Activated T-cell treated with anti-CD3 and anti-CD28 coated beads, Interleukin-2, amount 50 U/mL, for 48 hours (primary cell): ENCODE measurements at places on chromosomes 4 and X.

- DNase-seq = no peak
Measured at GRCh38 chr4:109739547-109739946, 9.7 kb upstream of the PLA2G12A start.

DNA sequence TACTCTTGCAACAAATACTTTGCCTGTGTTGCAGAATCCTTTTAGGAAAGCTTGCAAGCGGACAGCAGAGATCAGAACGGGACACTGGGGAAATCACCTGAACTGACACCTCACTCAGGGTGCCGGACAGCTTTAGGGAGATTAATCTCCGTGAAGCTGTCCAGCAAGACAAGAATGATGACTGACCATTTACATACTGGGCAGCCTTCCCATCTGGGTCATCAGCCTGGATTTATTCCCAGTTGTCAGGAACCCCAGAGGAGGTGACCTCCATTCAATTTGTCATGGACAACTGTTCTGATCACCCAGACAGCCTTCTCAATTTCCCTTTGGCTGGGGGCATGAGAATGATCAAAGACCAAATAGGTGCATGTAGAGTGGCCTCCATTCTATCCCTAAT lies 93.0 kb upstream of the EGFL6 start:
- no peak for DNase-seq

- no peak for DNase-seq
Measured at GRCh38 chr4:74072739-74073138, 26.3 kb downstream of the CXCL2 start.

GRCh38 chrX:640641-641040 lies 10.1 kb downstream of the SHOX start:
- DNase-seq = no peak

GRCh38 chrX:70774223-70774622 lies 134.3 kb downstream of the TEX11 start:
- no peak for DNase-seq

DNA sequence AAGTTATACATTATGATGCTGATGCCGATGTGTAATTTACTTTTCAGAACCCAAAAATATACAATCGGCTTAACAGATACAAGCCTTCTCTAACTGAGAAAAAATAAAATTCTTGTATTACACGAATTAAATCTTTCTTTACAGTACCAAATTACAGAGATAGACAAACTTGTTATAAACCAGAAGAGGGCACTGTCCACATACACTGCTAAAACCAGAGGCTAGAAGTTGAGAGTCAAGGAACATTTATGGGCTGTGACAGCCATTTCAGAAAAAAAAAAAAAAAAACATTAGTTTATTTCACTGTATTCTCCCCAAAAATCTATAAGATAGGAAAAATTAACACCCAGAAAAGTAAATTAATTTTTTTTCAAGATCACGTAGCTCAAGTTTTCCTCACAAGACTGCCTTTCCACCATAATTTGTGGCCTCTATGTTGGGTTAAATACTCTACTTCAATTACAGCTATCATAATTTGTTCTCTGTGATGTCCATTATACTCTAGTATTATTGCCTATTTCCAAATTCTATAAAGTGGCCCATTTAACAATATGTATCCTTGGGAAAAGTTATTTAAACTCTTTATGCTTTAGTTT lies 12.0 kb downstream of the EREG start:
- DNase-seq = no peak

DNA sequence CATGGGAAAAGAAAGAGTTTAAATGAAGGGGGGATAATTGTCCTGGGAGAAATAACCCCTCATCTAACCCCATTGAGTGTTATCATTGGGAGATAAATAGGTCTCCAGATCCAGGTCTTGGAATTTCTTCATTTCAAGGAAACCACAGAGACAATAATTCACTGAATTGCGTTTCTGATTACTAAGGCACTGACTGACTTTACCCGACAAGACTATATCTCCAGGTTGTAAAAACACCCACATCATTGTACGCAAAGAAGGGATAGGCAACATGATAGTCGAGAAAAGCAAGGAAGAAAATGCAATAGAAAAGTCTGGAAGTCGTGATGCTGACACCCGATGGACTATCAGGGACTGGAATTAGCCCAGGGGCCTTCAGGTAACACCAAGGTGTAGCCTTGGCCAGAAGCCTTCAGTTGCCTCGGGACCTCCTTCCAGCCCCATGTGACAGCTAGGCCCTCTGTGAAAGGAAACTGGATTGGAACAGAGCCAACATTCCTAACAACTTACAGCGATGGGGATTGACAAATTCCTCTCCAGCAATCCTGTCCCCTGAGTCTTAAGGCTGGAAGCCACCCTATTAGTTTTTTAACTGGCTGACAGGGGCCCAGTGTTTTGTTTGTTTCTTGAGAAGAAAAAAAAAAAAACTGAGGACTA lies 46.5 kb upstream of the RAB9B start:
- no peak for DNase-seq

GRCh38 chr4:3872834-3873313 lies 106.7 kb downstream of the ADRA2C start:
- DNase-seq = no peak

DNA sequence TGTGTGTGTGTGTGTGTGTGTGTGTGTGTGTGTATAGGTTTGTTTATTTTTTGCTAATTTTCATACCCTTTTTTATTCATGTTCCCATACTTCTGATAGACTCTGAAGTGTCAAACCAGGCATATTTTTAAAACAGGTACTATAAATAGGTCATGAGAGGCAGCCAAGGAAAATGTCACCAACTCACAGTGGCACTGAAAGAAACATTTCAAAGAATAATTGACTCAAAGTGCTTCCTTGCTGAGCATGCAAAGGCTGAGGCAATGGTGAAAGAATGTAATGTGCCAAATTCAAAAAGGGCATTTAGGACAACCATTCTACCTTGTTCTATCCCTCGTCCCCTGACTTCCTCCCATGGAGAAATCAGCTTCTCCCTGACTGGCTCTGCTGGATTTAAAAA lies 95.5 kb downstream of the EIF4E start:
- DNase-seq = no peak

DNA sequence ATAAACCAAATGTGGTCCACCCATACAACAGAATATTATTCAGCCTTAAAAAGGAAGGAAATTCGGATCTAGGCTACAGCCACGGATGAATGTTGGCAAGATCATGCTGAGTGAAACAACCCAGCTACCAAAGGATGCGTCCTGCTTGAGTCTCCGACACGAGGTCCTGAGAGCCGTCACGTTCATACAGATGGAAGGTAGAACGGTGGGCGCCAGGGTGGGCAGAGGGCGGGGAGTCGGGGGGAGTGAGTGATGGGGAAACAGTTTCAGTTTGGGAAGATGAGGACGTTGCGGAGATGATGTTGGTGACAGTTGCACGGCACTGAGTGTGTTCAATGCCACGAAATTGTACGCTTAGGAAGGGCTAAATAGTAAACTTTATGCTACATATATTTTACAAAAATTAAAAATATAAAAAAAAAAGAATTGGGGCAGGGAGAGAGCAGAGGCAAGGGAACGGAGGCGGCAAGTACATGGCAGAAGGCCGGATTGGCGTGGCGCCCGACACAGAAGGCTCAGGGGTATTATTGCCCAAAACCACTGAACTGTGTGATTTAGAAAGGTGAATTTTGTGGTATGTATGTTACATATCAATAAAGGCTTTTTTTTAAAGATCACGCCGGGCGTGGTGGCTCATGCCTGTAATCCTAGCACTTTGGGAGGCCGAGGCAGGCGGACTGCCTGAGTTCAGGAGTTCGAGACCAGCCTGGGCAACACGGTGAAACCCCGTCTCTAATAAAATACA lies 14.8 kb upstream of the MXD4 start:
- DNase-seq = no peak

GRCh38 chrX:9913146-9913433 lies 54.1 kb upstream of the CLDN34 start:
- no peak for DNase-seq

DNA sequence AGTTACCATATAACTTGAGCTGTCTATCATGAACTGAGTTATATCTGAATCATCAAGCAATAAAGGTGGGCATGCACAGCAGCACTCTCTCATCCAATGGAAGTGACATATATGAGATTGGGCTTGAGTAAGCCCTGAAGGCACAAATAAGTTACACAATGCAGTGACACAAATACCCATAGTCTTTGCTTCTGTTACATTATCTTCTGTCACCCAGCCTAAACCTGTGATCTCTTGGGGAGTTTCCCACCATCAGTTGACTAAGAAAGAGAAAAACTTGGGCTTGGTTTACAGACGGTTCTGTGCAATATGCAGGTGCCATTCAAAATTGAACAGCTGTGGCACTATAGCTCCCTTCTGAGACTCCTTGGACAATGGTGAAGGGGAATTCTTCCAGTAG lies 138.8 kb upstream of the IL15 start:
- no peak for DNase-seq

DNA sequence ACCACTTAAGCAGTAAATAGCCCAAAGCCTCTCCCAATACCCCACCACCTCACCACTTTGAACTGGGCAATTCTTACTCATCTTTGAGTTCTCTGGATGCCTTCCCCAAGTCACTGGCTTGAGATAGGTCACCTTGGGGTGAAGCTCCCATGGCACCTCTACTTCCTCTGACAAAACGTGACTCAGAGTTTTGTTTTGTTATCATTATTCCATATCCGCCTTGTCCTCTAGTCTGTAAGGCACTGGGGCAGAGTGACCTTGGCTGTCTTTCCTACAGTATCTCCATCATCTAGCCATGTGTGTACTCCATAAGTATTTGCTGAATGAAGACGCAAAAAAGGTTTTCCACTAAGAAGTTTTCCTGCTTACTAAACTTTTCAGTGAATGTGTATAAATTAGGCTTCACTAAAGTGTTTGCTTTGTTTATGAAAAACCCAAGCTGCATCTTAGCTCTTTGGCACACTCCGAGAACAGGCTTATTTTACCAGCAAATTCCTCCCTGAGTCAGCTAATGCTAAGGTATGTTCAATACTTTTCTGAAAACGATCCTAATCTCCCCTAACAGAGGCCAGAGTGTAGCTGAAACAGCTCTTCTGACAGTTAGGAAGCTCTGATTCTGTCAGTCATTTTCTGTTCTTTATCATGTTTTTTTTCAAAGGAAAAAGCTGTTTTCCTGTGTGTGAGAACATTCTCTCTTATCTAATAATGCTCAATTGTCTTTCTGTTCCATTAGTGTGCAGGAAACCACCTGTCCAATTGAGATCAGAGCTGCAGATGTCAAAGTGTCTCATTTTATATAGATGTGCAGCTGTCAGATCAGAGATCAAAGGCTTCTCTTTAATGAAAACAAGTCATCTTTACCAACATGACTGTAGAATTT lies 30.2 kb upstream of the TSPAN5 start:
- no peak for DNase-seq

DNA sequence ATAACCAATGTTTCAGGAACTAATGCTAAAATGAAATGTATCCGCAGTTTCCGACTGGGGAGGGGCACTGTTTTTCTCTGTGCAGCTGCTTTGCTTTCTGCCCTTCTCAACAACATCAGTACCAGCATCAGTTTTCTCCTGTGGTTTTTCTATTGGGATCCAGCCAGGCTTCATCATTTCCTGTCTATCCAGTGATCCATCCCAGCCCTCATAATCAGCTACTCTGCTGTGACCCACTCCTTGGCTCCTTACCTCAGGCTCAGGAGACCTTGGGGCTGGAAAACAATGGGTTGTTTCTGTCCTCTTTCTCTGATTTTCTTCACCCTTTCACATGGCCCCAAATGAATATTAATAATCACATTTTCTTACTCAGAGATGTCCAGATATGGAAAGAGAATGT lies 222.2 kb upstream of the DKK2 start:
- no peak for DNase-seq

GRCh38 chrX:12910423-12911121 lies 4.2 kb downstream of the TLR8 start:
- no peak for DNase-seq

- no peak for DNase-seq
Measured at GRCh38 chr4:93319041-93319440, 509.5 kb upstream of the ATOH1 start.

DNA sequence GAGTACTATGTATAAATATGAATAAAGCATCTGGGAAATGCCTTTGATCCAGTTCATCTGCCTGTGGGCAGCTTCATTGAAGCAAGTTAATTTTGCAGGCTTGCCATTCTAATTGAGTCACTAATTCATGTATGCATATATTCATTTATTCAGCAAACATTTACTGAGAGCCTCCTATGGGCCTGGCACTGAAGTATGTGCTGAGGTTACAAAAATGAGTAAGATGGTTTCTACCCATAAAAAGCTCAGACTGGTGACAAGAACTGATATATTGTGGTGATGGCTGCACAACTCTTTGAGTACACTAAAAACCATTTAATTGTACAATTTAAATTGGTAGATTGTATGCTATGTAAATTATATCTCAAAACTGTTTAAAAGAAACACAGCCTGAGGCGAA lies 1.1 kb upstream of the MRPL1 start:
- no peak for DNase-seq

- no peak for DNase-seq
Measured at GRCh38 chrX:130125091-130125874, 15.0 kb upstream of the ELF4 start.

GRCh38 chrX:17564689-17565409 lies 172.4 kb upstream of the SCML1 start:
- no peak for DNase-seq

DNA sequence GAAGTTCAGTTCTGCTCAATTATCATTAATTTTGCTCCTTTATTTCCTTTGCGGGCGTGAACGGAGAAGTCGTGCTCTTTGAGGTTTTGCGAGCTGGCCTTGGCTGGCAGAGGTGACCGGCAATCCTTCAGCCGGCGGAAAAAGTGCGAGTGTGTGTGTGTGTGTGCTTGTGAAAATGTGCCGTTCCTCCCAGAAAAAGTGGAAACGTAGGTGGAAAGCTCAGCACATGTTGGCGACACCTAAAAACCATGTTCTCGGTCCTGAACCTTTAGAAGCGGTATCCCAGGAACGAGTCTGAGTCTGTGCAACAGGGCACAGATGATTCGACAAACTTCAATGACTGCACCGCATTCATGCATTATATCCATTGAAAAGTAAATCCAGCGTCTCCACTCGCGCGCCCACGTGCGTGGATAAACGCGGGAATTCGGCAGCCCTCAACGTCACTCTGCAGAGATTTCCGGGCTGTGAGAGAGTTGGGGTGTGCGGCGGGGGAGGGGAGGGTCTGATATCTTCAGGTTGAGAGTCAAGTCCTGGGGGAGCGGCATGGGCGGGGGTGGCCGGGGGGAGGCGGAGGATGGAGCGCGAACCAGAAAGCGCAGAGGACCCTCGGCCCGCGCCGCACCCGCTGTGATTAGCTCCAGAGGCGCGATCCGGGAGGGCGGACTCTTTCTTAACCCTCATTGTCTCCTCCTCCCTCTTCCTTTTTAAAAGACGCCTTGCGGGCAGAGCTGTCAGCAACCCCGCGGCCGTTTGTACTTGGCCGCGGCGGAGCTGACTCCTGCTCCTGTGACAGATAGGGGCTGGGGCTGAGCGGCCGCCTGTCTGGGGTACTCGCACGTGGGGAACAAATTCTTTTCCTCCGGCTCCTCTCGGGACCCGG lies at the start of gene SHISA3:
Gene SHISA3, plus strand, starts transcription at position 737 of the 883 bp plus-strand sequence. CDS start 569 bp downstream, outside the sequence.
- no peak for DNase-seq

GRCh38 chr4:152234571-152234970 lies 301.3 kb downstream of the FBXW7 start:
- DNase-seq = no peak
